ENCODE measurements at places on chromosomes 13 and 19.
A peak's percentile ranks its signal among the peaks of the same experiment; 100 is the strongest.

- H3K4me3 ChIP-seq: no peak overlapping the region
- no peaks in the 10 kb centered on the region for H3K27me3 ChIP-seq
- DNase-seq: no peak
- H3K4me1 ChIP-seq: no peaks in the 10 kb centered on the region
- H3K36me3 ChIP-seq: no peaks in the 10 kb centered on the region
- no peak overlapping the region for H3K27ac ChIP-seq
Measured at GRCh38 chr13:28349907-28350654, 144.8 kb downstream of the FLT1 start.

- DNase-seq: no peak
- H3K4me3 ChIP-seq: no peak overlapping the region
- no peaks in the 10 kb centered on the region for H3K4me1 ChIP-seq
- H3K27me3 ChIP-seq: no peaks in the 10 kb centered on the region
Measured at GRCh38 chr13:87123987-87124784, 547.0 kb upstream of the SLITRK5 start.

GRCh38 chr19:42445948-42446347 is 3.2 kb upstream of the CXCL17 start:
- no peaks in the 10 kb centered on the region for H3K36me3 ChIP-seq
- H3K27ac ChIP-seq: no peak overlapping the region
- no peak overlapping the region for H3K4me3 ChIP-seq
- H3K4me1 ChIP-seq: no peaks in the 10 kb centered on the region
- DNase-seq: no peak
- H3K27me3 ChIP-seq: no peaks in the 10 kb centered on the region

DNA sequence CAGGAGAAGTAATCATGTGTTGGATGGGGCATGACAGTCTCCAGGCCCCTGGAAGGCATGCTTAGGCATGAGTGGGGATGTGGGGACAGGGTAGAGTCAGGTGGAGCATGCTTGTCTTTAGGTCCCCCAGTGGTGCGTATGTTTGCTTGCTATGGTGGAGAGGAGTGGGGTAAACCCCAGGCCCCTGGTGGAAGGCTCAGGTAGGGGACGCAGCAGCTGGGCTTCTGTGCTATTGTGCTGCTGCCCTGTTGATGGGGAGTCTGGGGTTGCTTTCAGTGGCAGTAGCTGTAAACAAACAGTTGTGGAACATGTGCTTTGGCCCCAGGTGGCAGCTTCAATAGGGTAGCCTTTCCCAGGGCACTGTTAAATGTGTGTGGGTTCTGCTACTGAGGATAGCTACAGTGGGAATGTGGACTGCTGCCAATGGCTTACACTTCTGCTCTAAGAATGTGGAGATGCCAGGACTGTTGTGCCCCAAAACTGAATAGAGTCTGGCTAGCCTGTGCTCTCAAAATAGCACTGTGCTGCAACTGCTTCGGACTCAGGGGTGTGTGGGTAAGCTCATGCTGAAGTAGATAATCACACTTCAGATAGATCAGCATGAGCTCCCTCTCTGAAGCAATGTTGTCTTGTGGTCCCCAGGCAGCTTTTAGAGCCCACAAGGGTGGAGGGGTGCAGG is 1257.3 kb downstream of the DIAPH3 start:
- H3K27me3 ChIP-seq: no peaks in the 10 kb centered on the region
- H3K27ac ChIP-seq: no peak overlapping the region
- no peaks in the 10 kb centered on the region for H3K36me3 ChIP-seq
- no peak overlapping the region for H3K4me3 ChIP-seq
- no peak for DNase-seq
- no peaks in the 10 kb centered on the region for H3K4me1 ChIP-seq

DNA sequence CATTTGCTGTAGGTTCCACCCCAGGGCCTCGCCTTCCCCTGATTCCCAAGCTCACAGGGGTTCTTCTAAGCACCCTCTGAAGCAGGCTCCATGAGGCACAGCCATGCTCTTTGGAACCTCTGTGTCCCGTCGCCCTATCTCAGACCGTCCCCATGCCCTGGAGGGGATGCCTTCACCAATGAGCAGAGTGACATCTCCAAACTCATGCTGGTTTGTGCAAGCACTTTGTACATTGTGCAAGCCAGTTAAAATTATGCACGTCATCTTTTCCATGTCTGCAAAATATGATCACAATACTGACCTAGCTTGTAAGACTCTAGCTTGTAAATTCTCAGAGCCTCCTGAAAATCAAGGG is 46.5 kb upstream of the RAP2A start:
- H3K4me1 ChIP-seq: peaks cover 33% of the 10 kb centered on the region
- no peak overlapping the region for H3K4me3 ChIP-seq
- no peaks in the 10 kb centered on the region for H3K27me3 ChIP-seq
- no peak for DNase-seq
- H3K36me3 ChIP-seq: peaks cover 4% of the 10 kb centered on the region

GRCh38 chr19:40610396-40611064 is 9.4 kb downstream of the LTBP4 start:
- peaks cover 47% of the 10 kb centered on the region for H3K4me1 ChIP-seq
- DNase-seq: peak; percentile 83
- peaks cover 10% of the 10 kb centered on the region for H3K27me3 ChIP-seq
- peak overlapping the region; percentile 87 for H3K27ac ChIP-seq

- H3K4me1 ChIP-seq: no peaks in the 10 kb centered on the region
- no peak within 1 kb of the TSS for H3K4me3 ChIP-seq
- H3K27me3 ChIP-seq: peaks cover 6% of the 10 kb centered on the region
Measured at GRCh38 chr19:55362990-55363716, at the start of gene GARIN5B. Gene GARIN5B (minus strand): TSS chr19:55363260. CDS start chr19:55363066, 194 bp downstream.
